NCI-H460 (cell line): ENCODE measurements at places on chromosomes 2 and 18.

- DNase-seq = no peak
Measured at GRCh38 chr2:206176901-206177300, 17.2 kb downstream of the EEF1B2 start.

GRCh38 chr2:153404792-153405191, 73.8 kb downstream of the RPRM start:
- DNase-seq = no peak

GRCh38 chr2:73700661-73701447, 36.3 kb downstream of the TPRKB start:
- DNase-seq = no peak

- no peak for DNase-seq
Measured at GRCh38 chr18:42426496-42427015, 471.5 kb downstream of the PIK3C3 start.

- DNase-seq = no peak
Measured at GRCh38 chr18:27604583-27604982, 419.5 kb upstream of the CHST9 start.

- DNase-seq = no peak
Measured at GRCh38 chr2:220315098-220315823, 687.8 kb downstream of the SLC4A3 start.

- DNase-seq = no peak
Measured at GRCh38 chr2:232928551-232929302, 58.7 kb downstream of the SNORC start.

- DNase-seq = no peak
Measured at GRCh38 chr2:71634567-71634966, 181.2 kb downstream of the DYSF start.

- DNase-seq = no peak
Measured at GRCh38 chr18:34121200-34121721, 103.5 kb downstream of the NOL4 start.

DNA sequence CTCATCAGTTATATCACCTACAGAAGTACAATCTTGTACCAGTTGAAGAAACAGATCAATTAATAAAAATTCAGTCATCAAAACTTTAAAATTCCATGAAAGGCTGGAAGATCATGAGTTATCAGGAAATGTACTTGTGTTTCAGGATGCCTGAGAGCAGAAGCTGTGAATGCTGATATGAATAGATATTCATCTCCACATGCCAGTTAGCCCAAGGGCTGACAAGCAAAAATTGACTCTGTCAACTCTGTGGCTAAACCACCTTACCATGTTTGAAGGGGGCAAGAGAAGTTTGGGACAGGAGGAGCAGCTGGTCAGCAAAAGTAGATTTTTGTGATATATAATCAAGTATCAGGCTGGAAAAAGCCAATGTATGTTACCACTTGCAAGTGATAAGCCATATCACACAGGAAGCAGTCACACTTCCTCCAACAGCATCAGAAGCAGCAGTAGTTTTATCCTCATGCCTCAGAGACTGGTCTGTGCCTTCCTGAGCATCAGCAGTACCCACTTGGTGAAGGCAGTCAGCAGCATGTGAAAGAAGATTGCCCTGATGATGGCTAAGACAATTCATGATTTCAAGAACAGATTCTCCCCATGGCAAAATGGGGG, 328.2 kb upstream of the CNTNAP5 start:
- no peak for DNase-seq

- DNase-seq = no peak
Measured at GRCh38 chr18:54255141-54255540, 14.2 kb upstream of the POLI start.

- peak; percentile 77 for DNase-seq
Measured at GRCh38 chr2:28390746-28391563, 1.7 kb upstream of the FOSL2 start.

DNA sequence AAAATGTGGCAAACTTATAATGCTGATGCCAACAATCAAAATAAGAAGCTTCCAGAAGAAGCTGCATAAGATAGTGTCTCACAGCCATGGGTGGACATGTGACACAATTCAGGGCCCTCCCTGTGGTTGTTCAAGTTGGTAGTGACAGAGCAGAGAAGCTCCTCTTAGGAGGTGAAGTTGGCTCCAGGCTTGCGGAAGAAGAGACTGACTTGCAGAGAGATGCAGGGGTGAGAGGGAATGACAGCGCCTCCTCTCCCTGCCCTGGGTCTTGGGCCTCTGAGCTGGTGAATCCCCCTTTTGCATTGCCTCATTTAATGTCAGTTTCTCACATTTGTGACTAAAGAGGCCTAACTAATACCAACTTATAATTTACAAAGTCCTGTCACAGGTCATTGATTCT, 23.0 kb upstream of the RHOB start:
- no peak for DNase-seq

- peak; percentile 9 for DNase-seq
Measured at GRCh38 chr2:43051338-43051737, 175.1 kb downstream of the ZFP36L2 start.

GRCh38 chr2:128344101-128344500, 25.4 kb upstream of the HS6ST1 start:
- no peak for DNase-seq

DNA sequence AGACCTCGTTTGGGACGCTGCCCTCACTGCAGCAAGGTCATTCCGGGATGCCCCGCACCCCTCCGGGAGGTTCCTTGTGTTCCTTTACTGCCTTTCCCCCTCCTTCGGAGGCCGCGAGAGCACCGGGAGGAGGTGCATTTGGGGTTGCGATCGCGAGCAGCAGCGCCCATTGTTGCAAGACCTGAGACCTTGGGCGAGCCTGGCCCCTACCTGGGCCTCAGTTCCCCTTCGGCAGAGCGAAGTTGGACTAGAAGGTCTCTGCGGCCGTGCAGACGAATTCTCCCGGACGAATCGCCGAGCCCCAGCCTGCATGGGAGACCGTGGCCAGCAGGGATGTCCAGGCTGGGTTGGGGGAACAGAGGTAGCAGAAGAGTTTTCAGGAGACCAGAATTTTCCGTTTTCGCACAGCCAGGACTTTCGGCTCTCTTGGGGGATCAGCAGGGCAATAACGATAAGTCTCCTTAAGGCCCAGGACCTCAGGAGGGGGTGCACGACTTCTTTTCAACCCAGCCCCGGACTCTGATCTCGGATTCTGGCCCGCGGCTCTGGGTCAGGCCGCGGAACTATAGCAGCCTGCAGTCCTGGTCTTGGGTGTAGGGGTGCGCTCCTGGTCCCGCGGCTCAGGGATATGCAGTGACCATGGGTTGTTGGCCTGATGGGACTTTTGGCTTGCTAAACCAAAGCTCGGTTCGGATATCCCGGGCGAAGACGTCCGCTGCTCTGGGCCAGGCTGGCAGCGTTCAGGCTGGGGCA, 2.8 kb downstream of the GDF7 start:
- DNase-seq = no peak

- DNase-seq = peak; percentile 60
Measured at GRCh38 chr2:39513641-39514094, 76.6 kb upstream of the MAP4K3 start.

DNA sequence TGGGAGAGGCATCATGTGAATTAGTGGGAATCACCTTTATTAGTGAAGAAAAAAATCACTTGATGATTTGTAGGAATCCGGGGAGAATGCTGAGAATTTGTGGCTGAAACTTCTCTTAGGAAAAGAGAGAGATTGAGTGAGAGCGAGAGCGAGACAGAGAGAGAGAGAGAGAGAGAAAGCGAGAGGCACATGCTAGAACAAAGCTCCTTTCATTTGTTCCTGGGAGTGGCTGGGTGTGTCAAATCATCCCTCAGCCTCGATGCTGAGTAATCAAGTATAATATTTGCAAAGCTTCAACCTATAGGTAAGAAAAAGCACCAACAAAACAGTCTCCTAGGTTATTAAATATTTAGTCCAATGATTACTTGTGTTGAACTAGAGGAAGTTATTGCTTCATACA, 4.4 kb upstream of the SERPINB5 start:
- peak; percentile 55 for DNase-seq

GRCh38 chr2:18648161-18648560, 58.8 kb upstream of the NT5C1B start:
- no peak for DNase-seq

DNA sequence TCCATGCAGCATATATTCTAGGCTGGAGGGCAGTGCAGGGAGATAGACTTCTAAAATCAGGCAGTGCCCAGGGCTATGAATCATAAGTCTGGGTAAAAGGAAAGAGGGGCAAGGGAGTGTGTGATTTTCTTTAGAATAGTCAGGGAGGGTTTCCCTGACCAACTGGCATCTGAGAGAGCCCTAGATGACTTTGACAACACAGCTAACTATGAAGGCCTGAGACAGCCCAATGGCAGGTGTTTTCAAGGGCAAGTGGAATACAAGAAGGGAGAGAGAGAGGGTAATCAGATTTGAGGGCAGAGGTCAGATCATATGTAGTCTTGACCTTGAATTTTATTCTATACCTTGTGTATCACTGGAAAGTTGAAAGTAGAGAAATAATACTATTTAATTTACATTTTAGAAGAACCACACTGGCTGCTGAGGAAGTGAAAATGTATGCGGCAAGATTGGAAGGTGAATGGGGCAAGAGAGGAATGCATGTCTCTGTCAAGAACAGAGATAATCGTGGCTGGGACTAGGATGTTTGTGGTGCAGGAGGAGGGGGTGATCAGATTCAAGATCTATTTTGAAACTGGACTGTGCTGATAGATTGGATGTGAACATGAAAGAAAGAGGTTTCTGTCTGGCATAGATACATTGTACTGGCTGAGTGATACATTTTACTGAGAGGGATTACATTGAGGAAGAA, 1.9 kb upstream of the ITGB6 start:
- no peak for DNase-seq
